Neural crest cell (in vitro differentiated cells): ENCODE measurements at places on chromosomes 7 and 10.

DNA sequence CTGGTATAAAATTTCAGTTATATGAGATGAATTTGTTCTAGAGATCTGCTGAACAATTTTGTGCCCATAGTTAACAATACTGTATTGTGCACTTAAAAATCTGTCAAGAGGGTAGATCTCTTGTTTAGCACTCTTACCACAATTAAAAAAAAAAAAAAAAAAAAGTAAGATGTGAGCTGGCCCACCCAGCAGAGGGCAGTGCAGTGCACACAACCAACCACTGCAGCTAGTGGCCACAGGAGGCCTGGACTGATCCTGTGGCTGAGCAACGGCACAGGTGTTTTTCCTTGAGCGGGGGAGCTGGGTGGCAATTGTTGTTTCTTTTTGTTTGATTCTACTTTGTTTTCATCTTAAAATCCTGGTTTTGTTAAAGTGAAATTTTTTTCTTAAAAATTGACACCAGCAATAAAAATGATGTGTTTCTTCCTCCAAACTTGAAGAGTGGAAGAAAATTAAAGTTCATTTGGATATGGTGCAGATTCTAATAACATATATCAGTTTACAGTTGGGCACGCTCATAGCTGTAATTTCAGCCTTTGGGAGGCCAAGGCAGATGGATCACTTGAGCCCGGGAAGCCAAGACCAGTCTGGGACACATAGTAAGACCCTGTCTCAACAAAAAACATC lies 171.1 kb upstream of the TBX20 start:
- DNase-seq = peak; percentile 51
- peaks cover 16% of the 10 kb centered on the region for H3K27me3 ChIP-seq
- H3K36me3 ChIP-seq = peaks cover 8% of the 10 kb centered on the region
- H3K27ac ChIP-seq = no peak overlapping the region

- no peak for DNase-seq
- H3K27me3 ChIP-seq = no peaks in the 10 kb centered on the region
- H3K27ac ChIP-seq = no peak overlapping the region
Observed at GRCh38 chr10:12448729-12449391, 99.5 kb downstream of the CAMK1D start.

DNA sequence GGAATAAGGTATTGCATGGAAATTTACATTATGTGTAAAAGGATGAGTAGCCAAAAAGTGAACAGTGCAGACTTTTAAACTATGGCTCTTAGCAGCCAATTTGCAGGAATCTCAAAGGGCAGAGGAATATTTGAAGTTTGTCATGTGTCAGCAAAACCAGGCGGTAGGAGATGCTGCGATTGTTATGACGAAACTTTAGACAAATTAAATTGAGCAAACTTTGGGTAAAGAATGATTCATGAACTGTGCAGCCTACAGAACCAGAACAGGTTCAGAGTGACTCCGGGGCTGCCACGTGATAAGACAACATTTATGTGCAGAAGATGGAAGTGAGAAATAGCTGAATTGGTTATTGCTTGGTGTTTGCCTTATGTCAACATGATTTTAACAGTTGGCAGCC lies 39.2 kb upstream of the CCDC6 start:
- H3K27ac ChIP-seq = no peak overlapping the region
- no peaks in the 10 kb centered on the region for H3K36me3 ChIP-seq
- no peak overlapping the region for H3K4me3 ChIP-seq
- H3K4me1 ChIP-seq = no peaks in the 10 kb centered on the region

DNA sequence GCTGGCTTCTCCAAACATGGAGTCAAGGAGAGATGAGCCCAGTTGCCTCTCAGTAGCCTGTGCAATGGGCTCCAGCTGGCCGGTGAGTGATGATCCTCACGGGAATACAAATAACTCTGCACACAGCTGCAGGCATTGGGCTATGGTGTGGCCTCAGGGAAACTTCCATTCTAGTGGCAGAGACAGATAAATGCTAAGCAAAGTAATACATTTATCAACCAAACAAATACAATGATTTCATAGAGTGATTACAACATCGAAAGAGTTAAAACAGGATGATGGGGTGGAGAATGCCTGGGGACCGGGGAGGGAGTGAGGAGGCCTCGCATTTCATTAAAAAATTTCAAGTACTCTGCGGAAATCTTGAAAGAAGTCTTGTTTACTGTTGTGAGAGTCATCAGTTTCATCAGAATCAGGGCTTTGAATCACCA lies 15.0 kb upstream of the AKR1B1 start:
- no peak overlapping the region for H3K27ac ChIP-seq
- DNase-seq = no peak
- H3K36me3 ChIP-seq = no peaks in the 10 kb centered on the region
- no peaks in the 10 kb centered on the region for H3K27me3 ChIP-seq
- peaks cover 10% of the 10 kb centered on the region for H3K4me1 ChIP-seq

DNA sequence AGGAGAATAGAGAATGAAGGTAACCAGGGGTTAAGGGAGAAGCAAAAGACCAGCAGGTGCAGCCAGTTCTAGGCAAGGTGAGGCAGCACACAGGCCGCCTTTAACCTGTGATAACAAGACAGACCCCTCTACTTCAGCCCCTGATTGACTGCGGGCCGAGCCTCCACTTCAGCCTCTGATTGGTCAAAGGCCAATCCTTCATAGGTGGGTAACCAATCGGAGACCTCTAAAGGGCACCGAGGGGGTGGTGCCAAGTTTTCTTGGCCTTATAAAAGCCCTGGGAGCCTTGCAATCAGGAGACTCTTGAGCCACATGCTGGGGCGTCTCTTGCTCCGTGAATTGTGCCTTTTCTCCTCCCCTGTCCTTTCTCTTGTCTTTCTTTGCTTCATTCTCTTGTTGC lies 98.8 kb downstream of the ELFN1 start:
- H3K27ac ChIP-seq = no peak overlapping the region
- no peaks in the 10 kb centered on the region for H3K4me1 ChIP-seq
- H3K36me3 ChIP-seq = peaks cover 2% of the 10 kb centered on the region
- H3K27me3 ChIP-seq = peaks cover 3% of the 10 kb centered on the region

DNA sequence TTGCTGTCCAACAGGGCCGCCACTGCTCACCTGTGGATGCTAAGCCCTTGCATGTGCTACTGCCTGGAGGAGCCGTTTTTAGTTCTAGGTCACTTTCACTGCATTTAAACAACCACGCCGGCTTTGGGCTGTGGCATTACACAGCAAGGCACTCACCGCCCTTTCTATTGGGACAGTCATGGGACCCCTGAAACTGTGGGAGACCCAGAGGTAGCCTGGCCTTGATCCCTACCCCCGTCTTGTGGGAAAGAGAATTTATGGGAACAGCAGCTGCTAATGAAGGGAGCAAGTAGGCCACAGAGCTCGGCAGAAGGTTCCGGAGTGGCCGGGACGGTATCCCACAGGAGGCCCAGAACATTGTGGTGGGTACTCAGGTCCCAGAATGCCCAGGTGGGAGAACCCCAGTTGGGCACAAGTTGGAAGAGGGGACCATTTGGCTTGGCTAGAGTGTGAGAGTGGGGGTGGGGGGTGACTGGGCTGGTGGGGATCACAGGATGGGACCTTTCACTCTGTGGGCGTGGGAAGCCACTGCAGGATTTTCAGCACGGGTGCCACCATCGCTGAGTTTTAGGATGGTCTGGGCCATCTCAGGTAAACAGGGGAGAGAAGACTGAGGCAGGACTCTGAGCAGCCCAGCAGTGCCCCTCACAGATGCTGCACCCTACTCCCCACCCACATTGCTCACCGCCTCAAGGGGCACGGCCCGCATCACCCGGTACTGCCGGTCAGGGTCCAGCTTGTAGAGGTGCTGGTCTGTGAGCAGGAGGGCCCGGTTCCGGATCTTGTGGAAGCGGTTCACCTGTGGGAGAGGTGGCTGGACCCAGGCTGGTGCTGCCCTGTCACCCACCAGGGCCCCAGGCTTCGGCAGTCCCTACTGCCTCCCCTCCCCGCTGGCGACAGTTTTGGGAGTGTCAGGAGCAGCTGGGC lies 15.2 kb downstream of the MYO1G start:
- H3K4me3 ChIP-seq = no peak overlapping the region
- H3K36me3 ChIP-seq = no peaks in the 10 kb centered on the region
- peak overlapping the region; percentile 43 for H3K27ac ChIP-seq
- DNase-seq = no peak
- H3K4me1 ChIP-seq = no peaks in the 10 kb centered on the region

DNA sequence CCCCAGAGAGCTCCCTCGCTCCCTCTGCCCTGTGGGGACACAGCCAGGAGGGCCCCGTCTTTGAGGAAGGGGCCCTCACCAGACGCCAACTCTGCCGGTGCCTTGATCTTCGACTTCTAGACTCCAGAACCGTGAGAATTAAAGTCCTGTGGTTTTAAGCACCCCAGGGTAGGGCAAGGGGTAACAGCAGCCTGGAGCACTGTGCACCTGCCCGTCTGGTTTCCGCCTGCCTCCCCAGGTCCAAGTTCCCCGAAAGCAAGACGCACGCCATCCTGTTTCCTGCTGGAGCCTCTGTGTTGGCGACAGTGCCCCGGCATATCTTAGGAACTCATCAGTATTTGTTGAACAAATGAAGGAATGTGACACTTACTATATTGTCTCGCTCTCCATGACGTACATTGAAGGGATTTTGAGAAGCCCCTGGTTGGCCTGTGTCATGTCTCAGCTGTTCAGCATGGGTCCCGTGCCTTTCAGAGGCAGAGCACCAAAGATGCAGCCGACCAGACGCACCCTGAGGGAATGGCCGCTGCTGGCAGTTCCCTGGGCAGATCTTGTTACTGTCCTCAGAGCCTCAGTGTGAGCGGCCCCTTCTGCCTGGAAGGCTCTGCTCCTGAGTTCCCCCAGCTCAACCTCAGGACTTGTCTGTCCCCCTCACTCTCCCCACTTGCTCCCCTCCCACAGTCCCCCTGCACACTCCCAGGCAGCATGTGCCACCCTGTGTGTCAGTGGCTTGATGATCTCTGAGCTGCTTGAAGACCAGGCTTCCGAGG lies 226.2 kb downstream of the TCERG1L start:
- peaks cover 20% of the 10 kb centered on the region for H3K4me1 ChIP-seq
- H3K27me3 ChIP-seq = no peaks in the 10 kb centered on the region
- no peaks in the 10 kb centered on the region for H3K36me3 ChIP-seq
- DNase-seq = no peak

DNA sequence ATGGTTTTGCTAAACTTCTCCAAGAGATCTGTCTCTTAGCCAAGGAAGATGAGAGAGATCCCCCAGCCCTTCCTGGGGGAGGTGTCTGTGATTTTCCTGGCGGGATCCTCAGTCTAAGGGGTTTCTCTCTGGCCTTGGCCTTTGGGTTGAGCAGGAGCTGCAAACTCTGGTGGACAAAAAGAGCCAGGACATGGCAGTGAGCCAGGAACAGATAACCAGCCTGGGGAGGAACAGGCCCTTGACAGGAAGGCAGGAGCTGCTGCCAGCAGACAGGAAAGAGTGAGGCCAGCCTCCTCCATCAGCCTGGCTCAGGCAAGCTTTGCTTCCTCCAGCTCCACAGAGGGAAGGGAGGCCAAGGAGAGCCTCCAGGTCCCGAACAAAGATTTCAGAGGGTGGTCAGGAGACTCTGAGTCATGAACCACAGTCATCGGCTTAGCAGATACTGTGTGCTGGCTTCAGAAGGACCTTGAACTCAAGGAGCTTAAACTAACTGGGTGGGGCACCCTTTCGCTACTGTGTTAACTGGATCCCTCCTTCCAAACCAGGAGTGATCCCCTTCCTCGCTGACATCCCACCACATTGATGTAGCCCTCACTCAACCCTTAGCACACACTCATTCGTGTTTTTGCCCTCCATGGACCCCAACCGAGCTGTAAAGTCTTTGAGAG lies 34.7 kb downstream of the DDIT4 start:
- peaks cover 12% of the 10 kb centered on the region for H3K4me1 ChIP-seq
- no peak overlapping the region for H3K27ac ChIP-seq
- DNase-seq = no peak
- no peaks in the 10 kb centered on the region for H3K36me3 ChIP-seq
- H3K27me3 ChIP-seq = no peaks in the 10 kb centered on the region

DNA sequence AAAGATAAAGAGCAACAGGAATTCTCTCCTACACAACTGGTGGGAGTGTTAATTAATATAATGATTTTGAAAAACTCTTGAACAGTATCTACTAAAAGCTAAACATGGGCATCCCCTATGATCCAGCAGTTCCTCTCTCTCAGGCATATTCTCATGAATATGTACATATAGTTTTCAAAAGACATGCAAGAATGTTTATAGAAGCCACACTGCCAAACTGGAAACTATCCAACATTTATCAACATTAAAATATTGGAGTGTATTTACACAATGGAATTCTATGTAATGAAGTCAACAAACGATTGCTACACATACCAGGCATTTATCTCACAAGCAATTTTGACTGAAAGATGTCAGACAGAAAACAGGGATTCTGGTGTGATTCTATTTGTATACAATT lies 404.5 kb upstream of the ANKRD30A start:
- no peaks in the 10 kb centered on the region for H3K27me3 ChIP-seq
- H3K36me3 ChIP-seq = no peaks in the 10 kb centered on the region
- peaks cover 10% of the 10 kb centered on the region for H3K4me1 ChIP-seq
- H3K4me3 ChIP-seq = no peak overlapping the region
- DNase-seq = no peak

- no peak overlapping the region for H3K27ac ChIP-seq
- H3K4me1 ChIP-seq = no peaks in the 10 kb centered on the region
- H3K4me3 ChIP-seq = no peak overlapping the region
- peaks cover 4% of the 10 kb centered on the region for H3K27me3 ChIP-seq
- no peak for DNase-seq
Observed at GRCh38 chr7:22610951-22611757, 111.2 kb upstream of the STEAP1B start.

DNA sequence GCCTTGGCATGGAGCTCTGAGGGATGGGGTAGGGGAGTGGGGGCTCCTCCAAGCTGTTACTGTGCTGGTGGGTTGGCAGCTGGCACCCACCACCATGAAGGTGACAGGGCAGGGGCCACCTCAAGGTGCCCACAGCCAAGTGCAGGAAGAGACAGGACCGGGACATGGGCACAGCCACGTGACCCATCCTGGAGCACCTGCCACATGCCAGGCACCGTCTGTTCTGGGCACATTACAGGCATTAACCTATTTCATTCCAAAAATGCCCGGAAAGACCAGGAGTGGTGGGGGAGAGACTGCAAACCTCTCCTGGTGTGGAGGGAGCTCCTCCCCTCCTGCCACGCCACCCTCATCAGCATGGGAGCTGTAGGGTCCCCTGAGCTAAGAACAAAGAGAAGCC lies 56.7 kb downstream of the CAMK2B start:
- H3K4me1 ChIP-seq = no peaks in the 10 kb centered on the region
- H3K27me3 ChIP-seq = no peaks in the 10 kb centered on the region
- DNase-seq = no peak
- no peaks in the 10 kb centered on the region for H3K36me3 ChIP-seq
- H3K27ac ChIP-seq = peak overlapping the region; percentile 4
- H3K4me3 ChIP-seq = no peak overlapping the region

DNA sequence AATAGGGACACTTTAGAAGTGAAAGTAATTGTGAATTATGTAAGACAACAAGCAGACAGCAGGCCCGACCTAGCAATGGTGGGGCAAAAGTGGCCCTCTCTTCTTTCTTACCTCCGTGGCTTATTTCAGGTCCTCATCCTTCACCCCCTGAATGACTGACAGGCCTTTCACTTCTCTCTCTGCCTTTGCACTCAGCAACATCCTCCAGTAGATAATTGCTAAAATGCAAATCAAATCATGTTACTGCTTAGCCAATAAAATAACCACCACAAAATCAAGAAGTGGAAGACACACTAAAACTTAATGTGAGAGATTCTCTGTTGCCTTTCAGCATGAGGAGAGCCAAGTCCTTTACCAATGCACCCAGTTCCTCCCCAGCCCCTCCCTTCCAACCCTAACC lies 274.6 kb upstream of the ZNF32 start:
- peaks cover 5% of the 10 kb centered on the region for H3K27me3 ChIP-seq
- H3K4me1 ChIP-seq = no peaks in the 10 kb centered on the region
- H3K27ac ChIP-seq = no peak overlapping the region
- no peaks in the 10 kb centered on the region for H3K36me3 ChIP-seq

GRCh38 chr7:26180792-26181198 lies 19.8 kb downstream of the HNRNPA2B1 start:
- H3K27ac ChIP-seq = no peak overlapping the region
- peaks cover 20% of the 10 kb centered on the region for H3K27me3 ChIP-seq
- DNase-seq = no peak

- H3K36me3 ChIP-seq = no peaks in the 10 kb centered on the region
- peaks cover 4% of the 10 kb centered on the region for H3K27me3 ChIP-seq
- H3K4me3 ChIP-seq = no peak overlapping the region
Observed at GRCh38 chr7:30690011-30690410, 7.8 kb upstream of the CRHR2 start.
